Caco-2 (cell line): ENCODE measurements at places on chromosomes 13 and 19.

DNA sequence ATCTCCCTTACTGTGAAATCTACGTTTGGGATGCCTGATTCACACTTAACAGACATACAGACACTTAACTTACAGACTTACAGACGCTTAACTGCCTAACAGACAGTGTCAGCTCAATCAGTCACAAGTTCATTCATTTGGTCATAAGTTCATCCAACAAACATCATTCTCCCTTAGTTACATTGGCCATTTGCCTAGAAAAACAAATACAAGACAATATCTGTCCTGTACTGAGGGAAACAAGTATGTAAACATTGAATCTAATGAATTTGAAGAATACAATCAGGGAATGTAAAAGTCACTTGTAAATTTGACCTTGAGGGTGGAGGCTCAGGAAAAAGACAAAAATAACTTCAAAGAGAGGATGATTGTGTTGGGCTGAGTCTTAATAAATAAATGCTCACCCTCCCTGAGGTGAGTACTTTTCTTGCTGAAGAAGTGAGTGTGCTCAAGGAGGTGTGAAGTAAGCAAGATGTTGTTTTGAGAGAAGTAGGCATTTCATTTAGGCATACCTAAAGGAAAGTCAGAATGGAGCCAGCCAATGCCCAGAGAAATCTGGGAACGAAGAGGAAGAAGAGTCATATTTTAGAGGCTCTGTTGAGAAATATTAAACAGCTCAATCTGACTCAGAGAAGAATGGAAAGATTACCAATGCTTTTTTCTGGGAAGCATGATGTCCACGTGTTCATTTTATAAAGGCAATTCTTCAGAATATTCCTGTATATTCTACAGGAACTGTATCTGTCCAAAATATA lies 958.4 kb upstream of the SLC10A2 start:
- no peaks in the 10 kb centered on the region for H3K36me3 ChIP-seq
- H3K4me3 ChIP-seq: no peak overlapping the region
- H3K4me1 ChIP-seq: 0 out of 2 replicates have a peak, but pooled peaks cover 3% of the 10 kb centered on the region
- no peak for DNase-seq

GRCh38 chr13:52651897-52652195 lies 790 bp upstream of the SUGT1 start:
- H3K4me1 ChIP-seq: peaks cover 17% of the 10 kb centered on the region
- no peak overlapping the region for H3K27ac ChIP-seq
- H3K27me3 ChIP-seq: no peaks in the 10 kb centered on the region

DNA sequence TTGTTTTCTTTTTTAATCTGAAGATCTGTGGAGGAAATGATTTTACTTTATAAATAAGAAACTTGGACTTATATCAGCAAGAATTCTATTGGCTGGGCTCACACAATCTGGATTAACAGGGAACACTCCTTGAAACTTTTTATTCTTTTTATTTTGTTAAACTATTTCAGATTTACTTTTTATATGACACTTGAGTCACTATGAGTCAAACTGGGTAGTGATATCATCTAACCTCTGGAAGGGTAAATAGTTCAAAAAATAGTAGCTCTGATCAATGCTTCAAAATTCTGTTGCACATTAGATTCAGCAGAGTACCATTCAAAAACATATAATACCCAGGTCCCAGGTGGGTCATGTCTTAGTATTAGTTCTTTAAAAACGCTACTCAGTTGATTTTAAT lies 55.1 kb upstream of the NBEA start:
- DNase-seq: no peak
- H3K4me3 ChIP-seq: no peak overlapping the region
- H3K27ac ChIP-seq: no peak overlapping the region
- no peaks in the 10 kb centered on the region for H3K36me3 ChIP-seq

GRCh38 chr19:35125749-35126623 lies 8.9 kb downstream of the LGI4 start:
- H3K4me3 ChIP-seq: no peak overlapping the region
- H3K27me3 ChIP-seq: no peaks in the 10 kb centered on the region
- peak overlapping the region; percentile 62 for H3K27ac ChIP-seq
- 0 out of 2 replicates have a peak, but pooled peaks cover 2% of the 10 kb centered on the region for H3K36me3 ChIP-seq

DNA sequence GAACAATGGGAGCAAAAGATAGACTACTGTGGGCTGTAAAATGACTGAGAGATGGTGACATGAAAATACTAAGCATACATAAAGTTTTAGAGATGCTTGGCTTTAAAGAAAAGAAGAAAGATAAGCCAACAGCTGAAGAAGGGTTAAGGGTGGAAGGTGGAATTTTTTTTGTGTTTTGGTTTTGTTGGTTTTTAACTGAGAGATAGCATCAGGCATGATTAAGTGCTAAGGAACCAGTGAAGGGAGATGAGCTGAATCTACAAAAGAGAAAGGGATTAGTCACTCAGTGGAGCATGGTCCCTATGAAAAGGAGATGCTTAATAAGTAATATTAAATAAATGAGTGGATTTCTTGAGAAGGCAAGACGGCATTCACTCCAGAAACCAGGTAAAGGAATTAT lies 12.5 kb upstream of the TBC1D4 start:
- no peak overlapping the region for H3K27ac ChIP-seq
- H3K27me3 ChIP-seq: no peaks in the 10 kb centered on the region
- DNase-seq: no peak

GRCh38 chr13:30196025-30196424 lies 111.3 kb downstream of the KATNAL1 start:
- H3K27me3 ChIP-seq: no peaks in the 10 kb centered on the region
- H3K27ac ChIP-seq: no peak overlapping the region
- H3K36me3 ChIP-seq: no peaks in the 10 kb centered on the region
